GM12864 (cell line): ENCODE measurements at places on chromosomes 5 and 9.

DNA sequence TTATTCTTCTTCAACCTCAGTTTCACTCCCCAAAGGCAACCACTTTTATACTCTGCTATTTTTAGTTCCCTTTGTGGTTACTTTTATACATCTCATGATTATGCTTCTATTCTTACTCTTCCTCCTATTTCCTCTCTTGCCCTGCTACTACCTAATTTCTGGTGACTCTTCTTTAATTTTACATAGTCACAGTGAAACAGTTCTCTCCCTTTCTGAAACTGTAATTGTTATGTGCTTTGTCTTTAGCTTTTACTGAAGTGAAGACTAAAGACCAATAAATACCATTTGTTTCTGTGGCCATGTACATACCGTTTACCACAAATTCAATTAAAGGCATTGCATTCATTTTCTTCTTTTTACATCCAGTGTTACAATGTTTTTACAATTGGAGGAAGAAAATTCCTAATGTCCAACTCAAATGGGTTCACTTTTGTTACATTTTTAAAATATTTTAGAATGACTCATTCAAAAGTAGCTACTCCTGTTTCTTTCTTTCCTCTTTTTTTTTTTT is 410.6 kb downstream of the PSAT1 start:
- DNase-seq, result peak; percentile 3

- no peak for DNase-seq
Measured at GRCh38 chr5:38367410-38367809, 109.1 kb downstream of the EGFLAM start.

DNA sequence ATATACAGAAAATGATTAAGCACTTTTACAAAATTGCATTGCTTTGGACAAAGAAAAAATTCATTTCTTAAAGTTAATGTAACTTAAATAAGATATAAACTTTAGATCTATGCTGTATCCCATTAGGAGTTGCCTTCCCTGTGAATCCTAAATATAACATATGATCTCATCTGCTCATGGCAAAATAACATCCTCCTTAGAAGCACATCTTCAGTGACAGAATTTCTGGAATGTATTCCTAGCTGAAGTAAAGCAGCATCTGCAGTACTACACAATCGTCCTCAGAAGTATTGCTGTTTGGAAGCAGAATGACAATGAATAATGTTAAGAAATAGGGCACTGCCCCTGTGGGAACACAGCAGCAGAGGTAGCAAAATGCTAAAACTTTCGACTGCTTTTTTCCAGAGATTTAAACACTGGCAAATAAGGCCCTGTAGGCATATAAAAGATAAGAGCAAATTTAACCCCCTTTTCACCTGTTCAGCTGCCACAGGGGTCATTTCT is 571.0 kb downstream of the PTPRD start:
- DNase-seq, result no peak

DNA sequence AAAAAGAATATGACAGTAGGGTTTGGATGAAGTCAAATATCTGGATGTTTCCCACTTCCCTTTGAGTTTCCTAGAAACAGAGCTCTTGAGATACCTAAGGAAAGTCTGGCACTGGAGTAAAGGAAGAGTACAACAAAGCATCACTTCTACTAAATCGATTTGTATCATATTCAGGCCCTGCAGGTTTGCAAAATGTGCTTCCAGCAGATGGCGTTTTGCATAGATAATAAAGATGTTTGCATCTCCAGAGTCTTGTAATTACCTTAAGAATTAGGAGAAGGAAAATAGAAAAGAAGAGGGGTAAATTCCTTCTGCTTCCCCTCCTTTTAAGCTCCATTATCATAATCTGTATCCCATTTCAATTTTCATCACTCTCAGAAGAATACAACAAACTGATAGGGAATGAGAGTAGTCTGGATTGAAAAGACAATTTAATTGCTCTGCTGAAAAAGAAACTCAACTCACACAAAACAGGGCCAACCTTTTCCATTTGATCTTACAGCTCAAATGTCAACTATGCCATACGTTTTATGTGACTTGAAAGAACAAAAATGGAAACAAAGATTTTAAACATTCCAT is 380.4 kb downstream of the PTPRD start:
- no peak for DNase-seq

DNA sequence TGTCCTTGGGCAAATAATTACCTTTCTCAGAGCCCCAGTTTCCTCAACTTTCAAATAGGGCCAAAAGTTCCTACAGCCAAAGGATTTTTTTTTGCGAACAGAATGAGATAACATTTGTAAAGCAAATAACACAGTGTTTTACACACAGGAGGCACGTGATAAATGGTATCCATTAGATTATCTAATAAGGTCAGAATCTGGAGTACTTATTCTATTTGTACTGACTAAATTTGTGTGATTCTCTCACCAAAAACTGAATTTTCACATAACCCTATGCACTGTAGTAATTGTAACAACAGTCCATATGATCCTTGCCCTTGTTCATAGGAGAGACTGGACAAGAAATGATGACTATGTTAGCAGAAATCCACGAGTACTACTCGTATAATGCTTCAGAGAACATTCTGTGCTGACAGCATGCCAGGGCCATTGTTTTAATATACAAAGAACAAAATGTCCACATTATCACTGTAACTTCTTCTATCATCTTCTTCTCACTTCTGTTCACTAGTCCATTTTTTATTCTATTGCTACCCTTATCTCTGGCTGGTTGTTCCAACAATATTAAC is 13.9 kb upstream of the FEM1C start:
- DNase-seq, result no peak

DNA sequence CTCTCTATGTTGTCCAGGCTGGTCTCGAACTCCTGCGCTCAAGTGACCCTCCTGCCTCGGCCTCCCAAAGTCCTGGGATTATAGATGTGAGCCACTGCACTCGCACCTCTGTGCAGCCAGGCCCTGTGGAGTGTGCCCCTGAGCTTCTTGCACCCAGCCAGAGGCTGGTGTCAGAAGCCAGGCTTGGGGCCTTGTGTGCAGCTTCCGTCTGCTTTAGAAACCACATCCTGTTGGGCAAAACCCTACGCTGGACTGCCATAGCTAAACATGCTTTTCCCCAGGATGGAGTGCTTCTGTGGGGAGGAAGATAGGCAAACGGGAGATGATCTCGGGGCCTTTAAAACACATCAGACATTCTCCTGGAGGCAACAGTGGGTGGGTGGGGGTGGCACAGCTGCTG is 40.1 kb downstream of the PRRT1B start:
- DNase-seq, result no peak

GRCh38 chr9:86804011-86804410 is 143.3 kb downstream of the GAS1 start:
- DNase-seq, result no peak

DNA sequence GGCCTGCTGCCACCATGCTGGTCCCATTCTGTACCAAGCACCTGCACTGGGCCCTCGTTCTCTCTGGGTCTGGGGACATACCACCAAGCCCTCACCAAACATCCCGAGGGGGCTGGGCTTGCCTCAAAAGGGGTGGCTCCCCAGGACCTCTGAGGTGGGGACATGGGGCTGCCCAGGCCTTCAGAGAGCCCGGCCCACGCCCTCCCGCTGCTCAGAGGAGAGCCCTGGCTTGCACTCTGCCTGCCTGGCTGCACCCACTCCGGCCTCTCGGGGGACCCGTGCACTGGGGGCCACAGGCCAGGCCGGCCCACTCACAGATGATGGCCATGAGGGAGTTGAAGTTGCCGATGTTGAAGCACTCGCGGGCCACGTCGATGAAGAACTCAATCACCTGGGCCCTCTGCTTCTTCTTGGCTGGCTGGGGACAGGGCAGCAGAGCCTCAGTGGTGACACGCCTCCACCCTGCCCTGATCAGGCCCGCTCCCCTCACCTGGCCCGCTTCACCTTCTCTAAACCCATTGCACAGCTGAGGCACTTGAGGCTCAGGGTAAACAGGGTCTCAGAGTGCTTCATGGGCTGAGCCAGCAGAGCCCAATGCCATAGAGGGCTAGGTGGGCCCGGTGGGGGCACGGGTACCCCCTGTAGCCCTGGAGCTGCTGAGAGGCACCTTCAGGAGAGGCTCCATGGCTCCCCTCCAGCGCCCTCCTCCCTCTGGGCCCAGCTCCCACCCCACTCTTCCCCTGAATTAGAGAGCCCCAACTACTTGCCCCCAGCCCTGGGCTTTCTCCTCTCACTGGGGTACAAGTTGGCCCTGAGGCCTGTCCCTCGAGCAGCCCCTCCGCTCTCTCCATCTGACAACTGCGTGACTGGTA is 47.7 kb upstream of the RNF130 start:
- no peak for DNase-seq

GRCh38 chr5:72171667-72172066 is 64.4 kb downstream of the MAP1B start:
- DNase-seq, result no peak

DNA sequence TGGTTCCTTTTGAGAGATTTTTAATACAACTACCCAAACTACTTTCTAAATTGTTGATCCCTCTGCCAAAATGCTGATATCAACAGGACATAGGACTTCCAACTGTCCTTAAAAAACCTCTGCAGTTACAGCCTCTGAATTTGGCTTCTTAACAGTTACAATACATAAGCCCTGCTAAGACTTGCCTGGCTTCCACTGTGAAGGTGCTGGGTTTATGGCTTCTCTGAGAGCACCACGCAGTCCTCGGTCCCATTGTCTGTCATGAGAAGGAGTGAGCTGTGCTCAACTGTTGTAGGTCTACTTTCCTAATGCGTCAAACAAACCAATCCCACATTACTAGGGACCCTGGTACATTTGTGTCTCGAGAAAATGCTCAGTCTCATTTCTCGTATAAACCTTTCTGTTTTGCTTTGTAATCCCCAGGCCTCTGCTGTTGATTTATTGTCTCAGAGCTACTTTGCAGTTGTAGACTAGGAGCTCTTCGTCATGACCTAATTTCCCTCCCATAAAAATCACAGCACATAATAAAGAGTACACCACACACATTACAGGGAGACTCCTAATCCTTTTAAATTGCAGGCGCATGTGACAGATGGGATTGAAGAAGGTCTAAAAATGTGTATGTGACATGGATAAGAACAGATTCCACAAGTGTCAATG is 274.9 kb downstream of the NR3C1 start:
- DNase-seq, result no peak

DNA sequence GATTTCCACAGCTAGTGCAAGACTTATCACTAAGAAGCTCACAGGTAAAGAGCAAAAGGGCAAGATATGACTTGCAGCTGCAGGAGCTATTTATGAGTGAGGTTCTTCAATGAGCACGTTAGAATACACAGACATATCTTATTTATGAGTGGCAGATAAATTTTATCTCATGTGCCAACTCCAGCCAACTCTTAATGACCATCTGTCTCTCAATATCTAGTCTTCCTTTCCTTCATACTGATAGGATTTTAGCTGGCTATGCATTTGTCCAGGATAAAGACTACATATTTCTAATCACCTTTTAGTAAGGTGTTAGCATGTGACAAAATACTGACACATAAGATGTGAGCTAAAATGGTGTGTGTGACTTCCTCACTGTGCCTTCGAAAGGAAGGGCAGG is 304.5 kb downstream of the TRPM3 start:
- DNase-seq, result no peak

- no peak for DNase-seq
Measured at GRCh38 chr9:87372356-87372851, 125.3 kb upstream of the DAPK1 start.

GRCh38 chr9:69715096-69715495 is 42.9 kb upstream of the APBA1 start:
- DNase-seq, result no peak
